Right atrium auricular region (tissue), 2 donors: ENCODE measurements at places on chromosomes 5 and 9. TPM values are rescaled to one million over a fixed set of nuclear protein-coding genes. Genes with fewer than 3 reads are reported as not detected.

- no peak overlapping the region for H3K27ac ChIP-seq
- H3K4me1 ChIP-seq = peaks cover 3% of the 10 kb centered on the region
- no peak for DNase-seq
These were observed 200.3 kb downstream of the TRPM3 start for GRCh38 chr9:70921136-70921535.

GRCh38 chr5:142287096-142287972 is 37.5 kb downstream of the SPRY4 start:
- H3K36me3 ChIP-seq = no peaks in the 10 kb centered on the region
- H3K27ac ChIP-seq = no peak overlapping the region
- H3K4me1 ChIP-seq = no peaks in the 10 kb centered on the region
- DNase-seq = no peak
- no peak overlapping the region for H3K4me3 ChIP-seq
- no peaks in the 10 kb centered on the region for H3K27me3 ChIP-seq

- no peaks in the 10 kb centered on the region for H3K4me1 ChIP-seq
- H3K27ac ChIP-seq = no peak overlapping the region
These were observed 560.2 kb upstream of the CDH9 start for GRCh38 chr5:27598576-27598975.

DNA sequence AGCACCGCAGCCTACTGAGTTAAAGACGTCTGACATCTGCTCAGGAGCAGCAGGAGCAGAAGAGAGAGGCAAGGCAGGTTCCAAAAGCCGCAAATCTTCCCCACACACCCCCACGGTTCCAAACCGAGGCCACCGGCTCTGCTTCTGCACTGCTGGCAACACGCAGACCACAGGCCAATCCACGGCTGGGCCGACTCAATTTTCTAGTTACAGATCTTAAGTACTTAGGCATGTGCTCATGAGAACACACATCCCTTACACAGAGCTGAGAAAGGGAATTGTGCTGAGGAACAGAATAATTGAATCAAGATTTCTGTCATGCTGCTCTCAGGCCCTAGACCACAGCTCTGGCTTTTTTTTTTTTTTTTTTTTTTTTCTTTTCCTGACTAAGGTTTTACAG is 32.6 kb downstream of the PAX5 start:
- H3K27me3 ChIP-seq = peaks cover 10% of the 10 kb centered on the region
- peaks cover 6% of the 10 kb centered on the region for H3K4me1 ChIP-seq
- no peak overlapping the region for H3K27ac ChIP-seq

DNA sequence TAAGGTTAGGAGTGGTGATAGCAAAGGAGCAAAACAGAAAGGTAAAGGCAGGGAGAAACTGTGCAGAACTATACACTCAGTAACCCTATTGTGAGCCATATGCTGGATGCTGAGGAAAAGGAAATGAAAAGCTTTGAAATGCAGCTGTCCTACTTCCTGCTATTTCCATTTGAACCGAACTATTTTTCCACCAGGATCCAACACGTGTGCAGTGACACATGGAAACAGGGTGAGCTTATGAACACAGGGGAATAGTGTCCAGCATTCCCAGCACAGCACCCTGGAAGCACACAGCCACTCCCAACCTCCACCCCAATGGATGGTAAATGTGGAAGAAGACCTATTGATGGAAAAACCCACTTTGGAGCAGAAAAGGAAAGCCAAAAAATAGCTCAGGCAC is 69.0 kb upstream of the SLC12A2 start:
- H3K4me3 ChIP-seq = no peak overlapping the region
- H3K27ac ChIP-seq = no peak overlapping the region
- H3K4me1 ChIP-seq = no peaks in the 10 kb centered on the region
- DNase-seq = no peak
- H3K27me3 ChIP-seq = no peaks in the 10 kb centered on the region

GRCh38 chr9:94799578-94800264 is 73.2 kb downstream of the AOPEP start:
- H3K4me3 ChIP-seq = no peak overlapping the region
- no peaks in the 10 kb centered on the region for H3K27me3 ChIP-seq
- no peaks in the 10 kb centered on the region for H3K36me3 ChIP-seq
- peak overlapping the region; percentile 69 for H3K27ac ChIP-seq

DNA sequence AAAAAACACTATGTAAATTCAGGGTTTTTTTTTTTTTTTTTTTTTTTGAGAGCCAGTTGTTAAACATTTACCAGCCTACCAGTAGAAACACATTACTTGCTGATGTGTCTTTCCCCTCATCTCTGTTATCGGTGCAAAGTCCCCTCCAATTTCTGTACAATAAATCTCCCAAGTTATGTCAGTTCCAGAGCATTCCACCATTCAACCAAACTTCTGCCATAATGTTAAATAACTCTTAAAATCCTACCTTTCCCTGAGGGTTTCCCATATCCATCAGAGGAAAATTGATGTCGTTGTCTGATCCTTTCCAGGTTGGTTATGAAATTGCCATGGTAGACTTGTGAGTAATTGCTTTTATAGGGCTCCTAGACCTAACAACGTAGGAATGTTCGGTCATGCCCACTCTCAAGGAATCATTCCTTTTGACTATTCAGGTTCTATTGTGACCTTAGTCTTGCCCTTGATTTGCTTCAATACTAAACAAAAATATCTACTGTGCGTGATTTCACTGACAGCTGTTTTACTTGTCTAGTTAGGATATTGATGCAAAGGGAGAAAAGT is 5.6 kb upstream of the PPP2R2B start:
- H3K4me3 ChIP-seq = no peak overlapping the region
- no peaks in the 10 kb centered on the region for H3K27me3 ChIP-seq
- no peaks in the 10 kb centered on the region for H3K4me1 ChIP-seq
- no peaks in the 10 kb centered on the region for H3K36me3 ChIP-seq

- no peak overlapping the region for H3K27ac ChIP-seq
- H3K4me3 ChIP-seq = no peak overlapping the region
- DNase-seq = no peak
- H3K4me1 ChIP-seq = no peaks in the 10 kb centered on the region
- H3K27me3 ChIP-seq = no peaks in the 10 kb centered on the region
These were observed 56.5 kb downstream of the RXRA start for GRCh38 chr9:134382733-134383132.

DNA sequence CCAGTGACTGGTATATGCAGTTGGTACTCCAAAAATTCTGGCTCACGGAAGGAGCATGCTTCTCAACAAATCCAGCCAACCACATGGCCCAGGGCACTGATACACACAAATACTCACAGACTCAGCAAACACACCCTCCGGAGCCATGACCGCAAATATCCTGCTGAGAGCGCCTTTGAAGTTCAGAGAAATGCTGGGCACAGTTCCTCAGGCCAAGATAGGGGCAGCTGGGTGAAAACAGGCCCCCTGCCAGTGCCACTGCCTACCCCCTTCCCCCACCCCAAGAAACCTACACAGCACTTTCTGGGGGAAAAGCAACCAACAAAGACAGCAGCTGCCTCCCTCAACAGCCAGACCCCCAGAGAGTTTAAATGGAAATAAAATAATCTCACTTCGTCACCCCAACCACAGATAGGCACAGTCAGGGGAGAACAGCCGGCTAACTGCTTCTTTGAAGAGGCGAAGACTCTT is 120.0 kb downstream of the C5orf15 start:
- H3K36me3 ChIP-seq = no peaks in the 10 kb centered on the region
- no peaks in the 10 kb centered on the region for H3K27me3 ChIP-seq
- H3K4me3 ChIP-seq = no peak overlapping the region
- DNase-seq = no peak
- H3K4me1 ChIP-seq = no peaks in the 10 kb centered on the region

DNA sequence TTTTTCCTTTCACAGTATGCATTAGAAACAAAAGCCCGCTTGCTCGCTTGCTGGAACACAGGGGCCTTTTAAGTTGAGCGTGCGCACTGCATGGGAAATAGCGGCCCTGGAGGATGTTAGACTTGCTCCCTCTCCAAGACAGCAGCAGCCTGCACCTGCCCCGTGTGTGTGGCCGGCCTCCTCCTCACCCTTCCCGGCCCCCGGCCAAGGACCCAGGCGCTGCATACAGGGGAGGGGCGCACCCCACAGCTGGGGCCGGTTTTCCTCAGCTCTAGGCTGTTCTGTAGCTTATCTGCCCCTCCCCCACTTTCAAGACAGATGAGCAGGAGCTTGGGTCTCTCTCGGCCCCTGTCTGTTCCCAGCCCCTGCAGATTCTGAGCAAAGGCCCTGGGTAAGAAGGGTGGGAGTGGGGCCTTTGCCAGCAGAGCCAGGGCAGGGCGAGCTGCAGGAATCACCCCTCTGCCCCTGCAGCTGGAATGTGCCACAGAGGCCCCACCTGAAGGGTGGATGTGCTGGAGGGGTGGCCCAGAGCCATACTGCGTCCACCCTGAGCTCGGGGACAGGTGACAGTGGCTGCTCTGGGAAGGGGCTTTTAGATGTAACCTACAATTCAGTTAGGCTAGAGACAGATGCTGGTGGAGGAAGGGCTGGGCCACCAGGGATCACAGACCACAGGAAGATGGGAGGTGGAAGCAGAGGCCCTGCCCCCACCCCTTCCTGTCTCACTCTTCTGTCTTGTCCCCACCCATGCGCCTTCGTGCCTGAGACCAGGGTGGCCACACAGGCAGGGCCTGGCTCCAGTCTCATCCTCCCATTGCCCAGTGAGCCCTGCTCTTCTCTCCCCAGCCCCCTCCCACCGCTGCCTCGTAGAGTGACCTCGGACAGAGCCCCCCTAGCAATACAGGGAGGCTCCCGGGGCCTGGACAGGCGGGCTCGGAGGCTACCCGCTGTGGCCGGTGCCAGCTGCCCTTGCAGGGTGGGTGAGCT is 132.4 kb downstream of the DAB2IP start:
- H3K4me3 ChIP-seq = no peak overlapping the region
- H3K4me1 ChIP-seq = no peaks in the 10 kb centered on the region
- H3K27me3 ChIP-seq = no peaks in the 10 kb centered on the region
- no peak for DNase-seq
- peaks cover 45% of the 10 kb centered on the region for H3K36me3 ChIP-seq
- H3K27ac ChIP-seq = no peak overlapping the region

The FOXE1 gene
- not detected for total RNA-seq

The ADGRV1 gene
- 1.4 TPM for total RNA-seq

The CDX1 gene
- total RNA-seq = not detected

The TRPM6 gene
- 0.83 TPM for total RNA-seq
